Naive thymus-derived CD8-positive, alpha-beta T cell (primary cell): ENCODE measurements at places on chromosomes 1 and 21. TPM values are rescaled to one million over a fixed set of nuclear protein-coding genes. Genes with fewer than 3 reads are reported as not detected.

DNA sequence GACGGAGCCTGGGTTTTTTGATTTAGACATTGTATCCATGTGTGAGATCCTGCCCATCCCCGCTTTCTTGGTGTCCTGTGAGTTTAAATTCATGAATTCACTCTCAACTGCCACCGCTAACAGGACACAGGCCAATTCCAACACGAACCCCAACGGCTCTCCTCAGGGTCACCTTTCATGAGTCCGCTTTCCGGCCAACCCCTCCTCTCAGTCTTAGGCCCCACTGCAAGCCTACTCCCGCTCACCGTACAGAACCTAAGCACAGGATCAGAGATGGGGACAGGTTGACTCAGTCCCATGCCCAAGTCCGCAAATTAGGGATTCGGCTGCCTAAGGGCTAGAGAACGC is 238 bp upstream of the SCP2 start:
- peak overlapping the region; percentile 96 for H3K4me3 ChIP-seq
- peak overlapping the region; percentile 66 for H3K27ac ChIP-seq
- no peaks in the 10 kb centered on the region for H3K36me3 ChIP-seq
- no peaks in the 10 kb centered on the region for H3K27me3 ChIP-seq
- peaks cover 37% of the 10 kb centered on the region for H3K4me1 ChIP-seq

DNA sequence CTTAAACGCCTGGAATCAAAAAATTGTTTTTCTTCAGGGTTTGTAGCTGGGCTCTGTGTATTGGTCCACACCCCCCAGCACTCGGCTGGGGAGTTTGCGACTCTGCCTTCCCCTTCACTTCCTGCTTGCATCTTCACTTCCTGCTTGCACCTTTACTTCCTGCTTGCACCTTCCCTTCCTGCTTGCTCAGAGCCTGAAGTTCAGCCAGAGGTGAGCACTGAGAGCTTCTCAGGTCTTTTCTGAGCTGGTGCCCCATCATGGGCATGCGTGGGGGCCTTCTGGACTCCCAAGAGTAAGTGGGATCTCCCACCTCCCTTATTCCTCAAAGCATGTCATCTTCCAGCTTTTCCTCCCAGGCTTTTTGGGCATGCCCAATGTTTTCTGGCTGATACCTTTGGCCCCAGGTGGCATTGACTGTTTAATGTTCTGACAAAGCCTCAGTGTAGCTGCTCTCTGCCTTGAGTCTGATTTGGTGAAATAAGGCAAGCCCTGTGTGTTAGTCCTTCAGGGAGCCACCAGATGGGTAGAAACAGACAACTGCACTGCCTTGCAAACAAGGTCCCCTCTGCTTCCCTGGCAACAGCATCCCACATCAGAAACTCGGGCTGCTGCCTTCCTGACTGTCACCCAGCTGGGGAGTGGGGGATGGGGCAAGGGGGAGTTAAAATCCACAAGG is 3.5 kb downstream of the KRTAP10-2 start:
- H3K27me3 ChIP-seq = no peaks in the 10 kb centered on the region
- peaks cover 25% of the 10 kb centered on the region for H3K36me3 ChIP-seq
- H3K4me3 ChIP-seq = peak overlapping the region; percentile 79
- DNase-seq = peak; percentile 23
- peaks cover 25% of the 10 kb centered on the region for H3K4me1 ChIP-seq
- H3K27ac ChIP-seq = peak overlapping the region; percentile 97

GRCh38 chr1:54955359-54955758 is 25.1 kb upstream of the TMEM61 start:
- no peak for DNase-seq
- no peak overlapping the region for H3K4me3 ChIP-seq
- no peak overlapping the region for H3K27ac ChIP-seq
- peaks cover 34% of the 10 kb centered on the region for H3K27me3 ChIP-seq

GRCh38 chr21:39675993-39676661 is 63.4 kb downstream of the B3GALT5 start:
- no peak overlapping the region for H3K4me3 ChIP-seq
- no peak overlapping the region for H3K27ac ChIP-seq
- no peaks in the 10 kb centered on the region for H3K4me1 ChIP-seq
- no peak for DNase-seq
- no peaks in the 10 kb centered on the region for H3K36me3 ChIP-seq

DNA sequence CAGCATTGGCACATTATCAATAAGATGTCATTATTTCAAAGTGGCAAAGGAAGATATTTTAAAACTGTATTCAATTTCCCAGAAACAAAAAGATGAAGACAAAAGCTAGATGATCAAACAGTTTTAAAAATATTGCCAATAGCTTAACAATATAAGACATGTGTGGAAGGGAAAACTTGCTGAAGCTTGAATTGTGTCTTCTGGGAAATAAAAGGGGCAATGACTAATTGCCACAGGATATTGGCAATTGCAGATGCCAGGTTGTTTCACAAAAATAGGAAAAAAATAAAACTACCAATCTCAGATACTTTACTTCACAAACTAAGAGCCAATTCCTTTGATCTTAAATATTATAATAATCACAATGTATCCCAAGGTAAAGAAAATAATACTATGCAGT is 679.8 kb upstream of the ADAMTS5 start:
- H3K4me1 ChIP-seq = no peaks in the 10 kb centered on the region
- H3K27ac ChIP-seq = no peak overlapping the region
- H3K4me3 ChIP-seq = no peak overlapping the region

DNA sequence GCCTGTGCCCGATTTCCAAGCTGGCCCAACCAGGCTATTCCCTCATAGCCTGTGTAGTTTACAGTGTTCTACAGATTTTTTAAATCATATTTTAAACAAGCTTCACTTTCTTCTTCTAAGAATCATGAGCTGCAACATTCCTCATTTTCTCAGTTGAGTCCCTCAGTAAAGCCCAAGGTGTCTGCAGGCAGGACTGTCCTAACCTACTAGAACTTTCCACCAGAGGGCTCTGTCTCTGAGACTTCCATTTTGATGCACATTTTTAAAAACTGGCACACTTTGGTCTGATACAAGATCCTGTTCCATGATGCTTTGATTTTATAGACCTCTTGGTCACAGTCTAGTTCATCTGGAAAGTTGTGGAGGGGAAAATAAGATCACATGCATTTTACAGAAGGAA is 21.6 kb upstream of the SLAMF6 start:
- no peaks in the 10 kb centered on the region for H3K27me3 ChIP-seq
- peak; percentile 58 for DNase-seq
- no peak overlapping the region for H3K4me3 ChIP-seq
- H3K36me3 ChIP-seq = peaks cover 31% of the 10 kb centered on the region

Gene TRAF3IP3
- total RNA-seq = 717 TPM

Gene OLIG1
- total RNA-seq = not detected

Gene SLC1A7
- not detected for total RNA-seq

Gene OR2L2
- 0.30 TPM for total RNA-seq
